Fibroblast of upper back skin (primary cell): ENCODE measurements at places on chromosomes 4 and X.

- DNase-seq, result no peak
Observed at GRCh38 chrX:122087341-122087740, 1039.9 kb downstream of the GLUD2 start.

DNA sequence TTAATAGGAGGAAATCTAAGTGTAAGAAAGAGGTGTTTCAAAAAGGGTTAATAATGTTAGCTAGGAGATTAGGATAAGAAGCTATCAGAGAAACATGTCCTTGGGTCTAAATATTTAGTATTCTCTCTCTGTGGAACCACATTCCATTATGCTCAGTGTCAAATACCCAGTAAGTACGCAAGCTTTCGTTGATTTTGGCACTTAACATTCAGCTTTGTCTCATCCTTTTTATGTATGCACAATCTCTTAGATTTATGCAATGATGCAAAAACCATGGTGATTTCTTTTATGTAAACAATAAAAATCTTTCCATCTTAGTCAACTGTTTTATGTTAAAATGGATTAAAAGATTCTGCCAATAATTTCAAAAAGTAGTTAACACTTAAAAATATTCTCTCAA, 129.2 kb downstream of the KLHL13 start:
- no peak for DNase-seq

DNA sequence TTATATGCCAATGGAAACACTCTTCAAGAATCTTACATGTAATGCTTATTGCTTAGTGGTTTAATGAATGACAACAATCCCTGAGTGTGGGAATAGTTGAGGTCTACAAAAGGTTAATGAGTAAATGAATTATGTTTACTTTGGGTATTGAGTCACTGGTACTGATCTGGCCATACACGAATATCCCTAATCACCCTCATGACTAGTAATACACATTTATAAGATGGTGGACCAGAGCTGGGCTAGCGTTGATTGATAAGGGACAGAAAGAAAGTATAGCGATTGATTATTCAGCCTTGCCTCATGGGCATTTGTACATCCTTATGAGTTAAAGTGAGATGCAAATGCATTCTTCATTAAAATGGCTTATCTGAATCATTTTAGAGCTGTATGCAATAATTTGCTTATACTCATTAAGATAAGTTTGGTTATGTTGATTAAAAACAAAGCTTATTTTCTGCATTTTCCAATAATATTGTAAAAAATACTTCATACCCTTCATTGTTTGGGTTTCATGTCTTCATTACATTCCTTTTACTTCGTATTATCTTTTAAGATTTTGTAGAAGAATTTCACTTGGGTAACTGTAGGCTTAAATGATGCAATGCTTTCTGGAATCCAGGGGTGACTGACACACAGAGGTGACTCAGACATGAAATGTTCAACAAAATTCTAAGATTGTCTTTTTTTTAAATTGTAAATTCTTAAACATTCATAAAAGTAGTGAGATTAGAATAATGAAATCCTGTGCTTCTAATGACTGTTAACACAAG, 47.4 kb downstream of the FGF2 start:
- peak; percentile 90 for DNase-seq

DNA sequence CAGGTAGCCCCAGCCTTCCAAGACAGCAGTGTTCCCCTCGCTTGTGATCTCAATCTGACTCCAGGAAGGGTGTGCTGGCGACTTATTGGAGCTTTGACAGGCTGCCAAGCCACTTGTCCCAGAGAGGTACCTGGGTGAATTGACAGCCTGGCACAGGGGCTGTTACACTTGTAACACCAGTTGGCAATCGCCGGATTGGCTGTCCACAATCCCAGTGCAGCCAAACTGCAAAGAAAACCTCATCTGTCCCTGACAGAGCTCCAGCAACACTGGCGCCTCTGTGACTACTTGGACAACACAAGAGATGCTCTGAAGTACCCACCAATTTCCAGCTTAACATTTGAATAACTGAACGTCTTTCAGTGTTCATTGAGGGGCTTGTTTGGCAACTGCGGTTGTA, 76.8 kb upstream of the PRPS1 start:
- DNase-seq, result no peak

GRCh38 chrX:149040873-149041535, 464.1 kb downstream of the IDS start:
- DNase-seq, result no peak

DNA sequence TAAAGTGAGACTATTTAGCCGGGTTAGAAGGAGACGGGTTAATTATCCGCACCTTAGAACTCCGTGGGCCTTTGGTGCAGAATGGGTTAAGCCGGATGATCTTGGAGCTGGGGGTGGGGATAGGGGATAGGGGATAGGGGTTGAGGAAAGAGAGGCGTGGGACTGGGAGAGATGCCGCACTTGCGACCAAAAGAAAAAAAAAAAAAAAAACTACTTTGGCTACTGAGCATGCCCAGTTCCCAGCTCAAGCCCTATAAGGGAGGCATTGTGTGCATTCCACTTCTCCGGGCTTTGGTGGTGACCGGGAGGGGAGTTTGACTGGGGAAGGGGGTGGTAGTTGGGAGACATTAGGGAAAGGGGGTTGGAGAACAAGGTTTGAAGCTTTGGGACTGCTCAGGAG, at the start of gene SLITRK4:
SLITRK4 (minus strand) TSS at position 187 of the 400 bp plus-strand sequence. CDS start 4,993 bp downstream, outside the sequence.
- DNase-seq, result no peak

- DNase-seq, result peak; percentile 53
Observed at GRCh38 chr4:124083711-124084110, 628.8 kb downstream of the ANKRD50 start.

DNA sequence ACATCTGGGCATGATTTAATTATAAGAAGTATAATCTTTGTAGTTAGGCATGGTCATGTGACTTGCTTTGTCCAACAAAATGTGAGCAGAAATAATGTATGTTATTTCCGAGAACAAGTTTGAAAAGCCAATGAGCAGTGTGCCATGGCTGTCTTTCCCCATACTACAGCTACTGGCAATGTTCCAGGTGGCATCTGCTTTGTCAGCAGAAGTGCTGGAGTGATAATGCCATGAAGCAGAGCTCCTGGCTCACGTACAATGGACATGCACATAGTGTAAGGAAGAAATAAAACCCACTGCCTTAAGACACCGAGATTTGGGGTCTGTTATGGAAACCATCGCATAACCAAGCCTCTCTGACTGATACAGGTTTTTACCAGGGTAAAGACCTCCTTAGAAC, 212.6 kb upstream of the RASGEF1B start:
- no peak for DNase-seq

DNA sequence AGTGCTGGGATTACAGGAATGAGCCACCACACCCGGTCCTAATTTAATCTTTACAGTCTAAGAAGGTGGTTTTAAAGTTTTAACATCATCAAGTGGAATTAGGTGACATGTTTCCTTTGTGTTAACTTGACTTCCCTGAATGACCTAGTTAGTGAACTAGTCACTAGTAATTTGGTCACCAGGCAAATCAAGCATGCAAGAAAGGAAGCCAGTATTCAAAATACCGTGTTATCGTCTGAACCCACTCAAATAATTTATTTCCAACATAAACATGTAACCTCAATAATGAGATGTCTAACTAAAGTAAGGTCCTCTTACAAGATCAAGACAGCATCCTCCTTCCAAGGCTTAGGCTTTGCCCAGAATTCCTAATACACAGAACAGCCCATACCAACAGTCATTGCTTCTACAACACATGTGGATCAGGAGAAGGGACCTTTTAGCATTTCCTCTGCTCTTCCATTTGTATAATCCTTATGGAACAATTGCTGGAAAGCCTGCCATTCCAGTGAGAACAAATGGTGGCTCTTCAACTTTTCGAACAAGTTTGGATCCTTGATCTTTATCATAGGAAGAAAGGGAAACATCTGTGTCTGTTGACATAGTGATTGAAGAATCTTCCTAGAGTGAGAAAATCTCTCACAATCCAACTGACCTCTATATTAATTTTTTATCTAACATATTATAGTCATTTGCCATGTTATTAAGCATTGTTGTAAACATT, 97.2 kb downstream of the ANXA3 start:
- DNase-seq, result no peak
